Naive thymus-derived CD4-positive, alpha-beta T cell (primary cell): ENCODE measurements at places on chromosomes 6 and 20. TPM values are rescaled to one million over a fixed set of nuclear protein-coding genes. Genes with fewer than 3 reads are reported as not detected.

The CEP85L gene
- 47.3 TPM for polyA plus RNA-seq

The SPATA2 gene
- polyA plus RNA-seq, result 7.4 TPM

GRCh38 chr6:53795340-53795701 lies 516 bp downstream of the LRRC1 start:
- peak overlapping the region; percentile 43 for H3K27ac ChIP-seq
- H3K27me3 ChIP-seq, result peaks cover 8% of the 10 kb centered on the region
- no peak for DNase-seq
- peaks cover 13% of the 10 kb centered on the region for H3K4me1 ChIP-seq

The LPA gene
- not detected for polyA plus RNA-seq

- no peak overlapping the region for H3K4me3 ChIP-seq
- no peaks in the 10 kb centered on the region for H3K27me3 ChIP-seq
- H3K27ac ChIP-seq, result no peak overlapping the region
- no peak for DNase-seq
- H3K4me1 ChIP-seq, result peaks cover 36% of the 10 kb centered on the region
- H3K36me3 ChIP-seq, result no peaks in the 10 kb centered on the region
Measured at GRCh38 chr20:50528129-50528528, 17.9 kb downstream of the PTPN1 start.

DNA sequence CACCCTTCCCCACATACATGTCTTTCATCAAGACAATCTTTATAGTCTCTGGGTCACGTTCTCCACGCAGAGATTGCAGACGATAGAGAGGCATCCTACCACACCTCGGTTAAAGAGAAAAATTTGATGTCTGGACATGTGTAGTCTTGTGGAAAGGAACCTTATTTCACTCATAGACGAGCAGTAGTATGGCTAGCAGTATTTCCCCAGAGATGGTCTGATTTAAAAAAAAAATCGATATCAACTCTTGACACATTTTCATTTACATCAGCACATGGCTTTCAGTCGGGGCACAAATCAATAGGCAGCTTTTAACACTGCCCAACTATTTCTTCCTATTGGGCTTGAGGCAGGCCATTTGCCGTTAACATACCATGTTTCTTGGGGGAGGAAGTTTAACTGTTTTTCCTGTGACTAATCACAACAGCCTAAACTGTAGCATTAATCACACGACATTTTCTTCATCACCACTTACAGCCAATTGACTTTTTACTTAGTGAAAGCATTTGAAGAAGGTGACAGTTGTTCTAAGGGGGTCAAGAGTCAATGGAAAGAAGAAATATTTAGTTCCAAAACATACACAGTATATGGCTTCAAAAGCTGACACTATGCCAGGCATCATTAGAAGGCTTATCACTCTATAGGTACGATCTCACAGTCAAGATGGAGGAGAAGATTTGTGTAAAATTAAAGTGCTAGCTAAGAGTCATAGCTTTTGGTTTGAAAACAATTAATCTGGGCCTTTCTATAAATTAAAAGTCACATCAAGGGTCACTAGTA lies 129.5 kb upstream of the HDAC2 start:
- no peak overlapping the region for H3K4me3 ChIP-seq
- H3K27me3 ChIP-seq, result no peaks in the 10 kb centered on the region
- H3K36me3 ChIP-seq, result no peaks in the 10 kb centered on the region
- no peak overlapping the region for H3K27ac ChIP-seq
- no peak for DNase-seq
- no peaks in the 10 kb centered on the region for H3K4me1 ChIP-seq

DNA sequence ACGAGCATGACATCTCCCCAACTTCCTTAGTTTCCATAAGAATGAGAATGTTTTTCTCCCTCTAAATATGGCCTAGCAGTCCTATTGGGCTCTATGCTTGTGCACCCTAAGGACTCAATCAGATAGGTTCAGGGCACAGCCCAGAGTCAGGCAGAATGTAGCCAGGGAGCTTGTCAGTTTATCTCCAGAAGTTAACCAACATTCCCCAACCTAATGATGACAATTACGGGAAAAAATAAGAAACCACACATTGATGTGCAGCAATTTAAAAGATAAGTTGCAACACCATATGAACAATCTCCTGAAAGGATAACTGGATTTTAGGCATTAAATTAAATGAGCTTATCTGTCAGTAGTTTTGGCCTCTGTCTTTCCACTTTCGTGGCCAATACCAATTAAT lies 71.1 kb downstream of the HDDC2 start:
- no peak for DNase-seq
- H3K36me3 ChIP-seq, result no peaks in the 10 kb centered on the region
- no peaks in the 10 kb centered on the region for H3K4me1 ChIP-seq
- H3K27me3 ChIP-seq, result no peaks in the 10 kb centered on the region
- no peak overlapping the region for H3K4me3 ChIP-seq

The WFDC2 gene
- not detected for polyA plus RNA-seq

The JAG1 gene
- polyA plus RNA-seq, result 0.07 TPM

The ULBP3 gene
- polyA plus RNA-seq, result 0.36 TPM

The CST5 gene
- not detected for polyA plus RNA-seq

The ABHD16B gene
- polyA plus RNA-seq, result 0.65 TPM

The MROH8 gene
- polyA plus RNA-seq, result 1.7 TPM

- H3K4me1 ChIP-seq, result peaks cover 70% of the 10 kb centered on the region
- no peaks in the 10 kb centered on the region for H3K27me3 ChIP-seq
- DNase-seq, result no peak
- H3K27ac ChIP-seq, result peak overlapping the region; percentile 98
- no peak overlapping the region for H3K4me3 ChIP-seq
- peaks cover 12% of the 10 kb centered on the region for H3K36me3 ChIP-seq
Measured at GRCh38 chr20:4809707-4810106, 88.0 kb downstream of the PRND start.

The VWA7 gene
- polyA plus RNA-seq, result not detected

GRCh38 chr6:128432394-128432793 lies 88.0 kb downstream of the PTPRK start:
- no peaks in the 10 kb centered on the region for H3K36me3 ChIP-seq
- no peaks in the 10 kb centered on the region for H3K27me3 ChIP-seq
- H3K4me3 ChIP-seq, result no peak overlapping the region
- no peak overlapping the region for H3K27ac ChIP-seq

GRCh38 chr20:6605055-6605935 lies 162.2 kb upstream of the BMP2 start:
- no peaks in the 10 kb centered on the region for H3K27me3 ChIP-seq
- no peak overlapping the region for H3K4me3 ChIP-seq
- H3K27ac ChIP-seq, result no peak overlapping the region
- H3K4me1 ChIP-seq, result no peaks in the 10 kb centered on the region
- no peak for DNase-seq
